Esophagus squamous epithelium (tissue), 5 donors: ENCODE measurements at places on chromosomes 11 and 22.

DNA sequence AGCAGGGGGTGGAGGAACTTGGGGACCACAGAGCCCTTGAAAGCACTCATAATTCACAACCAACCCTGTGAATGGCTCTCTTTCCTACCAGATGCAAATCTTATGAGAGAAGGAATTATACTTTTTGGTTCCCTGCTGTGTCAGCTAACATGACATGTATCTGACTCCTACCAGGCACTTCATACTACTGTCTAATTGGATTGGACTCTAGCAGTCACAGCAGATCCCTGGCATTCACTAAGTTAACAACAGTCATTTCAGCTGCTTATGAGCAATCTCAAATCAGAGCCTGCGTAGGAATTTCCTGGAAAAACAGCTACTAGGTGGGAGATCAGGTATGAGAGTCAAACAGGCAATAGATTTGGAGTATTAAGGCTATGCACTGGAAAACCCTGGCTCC is 11.1 kb upstream of the ENDOD1 start:
- no peak for DNase-seq

GRCh38 chr11:128261011-128261421 is 326.3 kb downstream of the ETS1 start:
- no peak for DNase-seq

DNA sequence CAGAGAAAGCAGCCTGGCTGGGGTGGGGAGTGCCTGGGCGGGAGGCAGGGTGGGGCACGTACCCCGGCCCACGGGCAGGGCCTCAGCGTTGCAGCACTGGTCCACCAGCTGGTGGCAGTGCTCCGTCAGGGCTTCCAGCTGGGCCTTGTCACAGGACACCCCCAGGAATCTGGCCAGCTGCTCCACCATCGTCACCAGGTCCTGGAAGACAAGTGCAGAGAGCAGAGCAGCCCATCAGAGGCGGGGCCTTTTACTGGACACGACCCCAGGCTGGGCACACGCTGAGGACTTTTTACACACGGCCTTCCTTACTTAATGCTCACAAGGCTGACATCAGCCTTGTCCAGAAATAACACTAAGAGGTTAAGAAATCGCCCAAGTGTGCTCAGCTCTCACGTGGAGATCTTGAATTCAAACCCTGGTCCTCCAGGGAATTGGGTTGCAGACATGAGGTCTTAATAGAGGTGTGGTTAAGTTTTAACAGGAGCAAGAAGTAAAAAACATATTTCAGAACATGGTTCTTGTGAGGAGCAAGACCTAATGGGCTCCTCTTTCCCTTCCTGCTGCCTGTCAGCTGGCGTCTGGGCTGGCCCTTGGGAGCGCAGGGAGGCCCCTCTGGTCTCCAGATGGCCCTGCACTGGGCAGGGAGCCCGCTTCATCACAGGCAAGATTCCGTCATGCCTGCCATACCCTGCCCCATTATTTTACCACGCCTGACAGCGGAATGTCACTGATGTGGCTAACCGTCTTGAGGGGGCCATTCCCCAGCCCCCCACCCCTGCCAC is 17.1 kb upstream of the EFCAB6 start:
- no peak for DNase-seq

- no peak for DNase-seq
Measured at GRCh38 chr11:105937738-105938137, 84.3 kb downstream of the MSANTD4 start.
